NCI-H2081 treated with DMSO at 0.1 percent for 48 hours (cell line): ENCODE measurements at places on chromosomes 16 and 17.

- no peak for DNase-seq
These were observed 2.4 kb upstream of the MRM1 start for GRCh38 chr17:36598951-36599401.

- DNase-seq, result no peak
These were observed 62.6 kb upstream of the CACNG5 start for GRCh38 chr17:66772148-66772812.

GRCh38 chr16:9072806-9073341 is 18.6 kb upstream of the HAPSTR1 start:
- DNase-seq, result no peak

DNA sequence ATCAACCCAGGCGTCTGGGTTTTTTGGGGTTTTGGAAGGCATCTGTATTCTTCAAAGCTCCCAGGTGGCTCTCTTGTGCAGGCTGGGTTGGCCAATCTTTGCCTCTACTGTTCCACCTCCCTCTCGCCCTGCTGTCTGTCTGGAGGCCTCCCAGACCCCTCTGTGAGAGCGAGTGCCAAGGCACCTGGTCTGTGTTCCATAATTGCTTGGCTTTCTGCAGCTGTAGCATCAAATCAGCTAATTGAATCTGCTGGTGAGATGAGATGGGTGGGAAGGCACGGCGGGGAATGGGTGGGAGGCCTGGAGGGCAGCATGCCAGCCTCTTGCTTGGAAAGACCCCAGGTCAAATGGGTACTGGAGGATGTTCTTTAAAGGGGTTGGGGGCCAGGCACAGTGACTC is 52.5 kb upstream of the CLEC19A start:
- DNase-seq, result no peak

DNA sequence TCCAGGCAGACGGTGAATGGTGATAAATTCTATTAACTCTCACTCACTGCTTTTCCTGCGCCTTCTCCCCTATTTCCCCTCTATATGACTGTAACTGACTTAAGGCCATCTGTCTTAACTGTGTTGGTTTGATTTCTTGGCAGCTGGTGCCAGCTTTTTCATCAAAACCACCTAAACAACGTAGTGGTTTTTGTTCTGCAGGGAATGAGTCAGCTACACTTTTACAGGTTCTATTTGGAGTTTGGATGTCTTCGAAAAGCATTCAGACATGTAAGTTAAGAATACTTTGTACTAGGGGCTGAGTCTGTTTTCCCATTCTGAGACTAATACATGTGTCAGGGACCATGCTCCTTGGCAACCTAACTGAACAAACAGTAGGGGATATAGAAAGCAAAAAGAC is 8.5 kb downstream of the REXO5 start:
- DNase-seq, result no peak

- DNase-seq, result no peak
These were observed 8.7 kb downstream of the ZNF771 start for GRCh38 chr16:30416047-30416603.

DNA sequence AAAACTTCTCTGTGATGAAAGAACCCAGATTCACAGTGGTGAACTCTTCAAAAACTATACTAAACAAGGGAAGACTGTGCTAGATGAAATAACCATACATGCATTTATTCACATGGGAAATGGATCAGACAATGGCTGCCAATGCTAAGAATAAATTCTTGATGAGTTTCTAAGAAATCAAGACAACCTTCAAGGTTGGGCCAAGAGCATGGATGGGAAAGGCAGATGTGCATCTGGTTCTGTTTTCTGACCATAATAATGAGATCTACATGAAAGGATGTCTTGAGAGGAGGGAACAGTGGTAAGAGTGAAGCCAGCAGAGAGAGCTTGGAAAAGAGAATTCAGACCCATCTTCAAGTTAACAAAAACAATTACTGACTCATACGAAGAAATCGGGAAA is 31.4 kb downstream of the ANKRD11 start:
- no peak for DNase-seq

- DNase-seq, result no peak
These were observed 120.7 kb downstream of the ABCC12 start for GRCh38 chr16:48035142-48035541.

DNA sequence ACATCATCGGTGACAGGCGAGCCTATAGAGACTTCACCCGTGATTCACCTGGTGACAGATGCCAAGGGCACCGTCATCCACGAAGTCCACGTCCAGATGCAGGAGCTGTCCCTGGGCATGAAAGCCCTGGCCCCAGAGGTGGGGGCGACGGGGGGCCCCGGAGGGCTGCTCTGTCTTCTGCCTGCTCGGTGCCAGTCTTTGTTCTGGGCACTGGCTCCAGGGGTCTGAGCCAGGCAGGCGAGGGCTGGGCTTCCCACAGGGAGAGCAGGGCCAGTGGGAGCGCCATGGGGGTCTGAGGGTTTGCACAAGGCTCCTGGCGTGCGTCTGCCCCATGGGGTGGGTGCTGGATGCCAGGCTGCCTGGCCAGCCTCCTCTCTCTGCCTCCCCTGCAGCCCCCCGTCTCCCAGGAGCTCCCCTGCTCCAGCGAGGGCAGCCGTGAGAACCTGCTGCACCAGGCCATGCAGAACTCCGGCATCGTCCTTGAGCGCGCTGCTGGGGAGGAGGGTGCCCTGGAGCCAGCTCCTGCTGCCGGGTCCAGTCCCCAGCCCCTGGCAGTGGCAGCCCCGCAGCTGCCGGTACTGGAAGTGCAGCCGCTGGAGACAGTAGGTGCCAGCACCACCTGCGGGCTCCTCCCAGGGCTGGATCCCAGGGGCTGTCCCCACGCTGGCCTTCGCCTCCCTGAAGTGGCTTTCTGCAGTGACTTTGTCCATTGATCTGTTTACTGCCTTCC is 3.0 kb upstream of the DNASE1L2 start:
- no peak for DNase-seq

DNA sequence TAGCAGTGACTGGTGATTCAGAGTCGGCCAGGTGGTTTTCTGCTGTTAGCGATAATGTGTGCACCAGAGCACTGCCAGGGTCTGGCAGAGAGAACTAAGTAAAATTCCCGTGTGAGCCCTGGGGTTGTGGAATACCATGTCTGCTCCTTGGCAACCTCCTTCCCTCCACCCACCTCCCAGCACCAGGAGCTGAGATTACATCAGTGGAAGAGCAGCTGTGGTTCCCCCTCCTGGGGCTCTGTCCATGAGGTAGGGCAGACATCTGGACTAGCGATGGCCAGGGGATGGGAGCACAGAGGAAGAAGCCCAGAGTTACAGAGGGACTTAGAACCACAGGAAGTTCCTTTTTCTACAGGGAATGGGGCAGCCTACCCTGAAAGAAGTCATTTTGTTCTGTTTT is 15.8 kb downstream of the CLEC10A start:
- no peak for DNase-seq

DNA sequence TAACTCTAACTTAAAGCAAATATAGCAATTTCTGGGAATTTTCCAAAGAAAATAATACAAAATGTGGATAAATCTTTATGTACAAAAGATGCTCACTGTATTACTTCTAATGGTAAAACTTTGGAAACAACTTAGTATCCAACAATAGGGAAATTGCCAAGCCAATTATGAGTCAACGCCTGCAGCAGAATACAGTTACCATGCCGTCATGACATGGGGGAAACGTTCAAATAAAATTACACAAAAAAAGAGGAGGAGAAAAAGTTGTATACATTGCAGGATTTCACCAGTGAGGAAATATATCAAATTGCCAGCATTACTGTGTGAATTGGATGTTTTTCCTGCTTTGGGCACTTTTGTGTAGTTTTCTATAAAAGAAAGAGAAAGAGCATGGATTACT is 469.6 kb downstream of the SOX9 start:
- no peak for DNase-seq

DNA sequence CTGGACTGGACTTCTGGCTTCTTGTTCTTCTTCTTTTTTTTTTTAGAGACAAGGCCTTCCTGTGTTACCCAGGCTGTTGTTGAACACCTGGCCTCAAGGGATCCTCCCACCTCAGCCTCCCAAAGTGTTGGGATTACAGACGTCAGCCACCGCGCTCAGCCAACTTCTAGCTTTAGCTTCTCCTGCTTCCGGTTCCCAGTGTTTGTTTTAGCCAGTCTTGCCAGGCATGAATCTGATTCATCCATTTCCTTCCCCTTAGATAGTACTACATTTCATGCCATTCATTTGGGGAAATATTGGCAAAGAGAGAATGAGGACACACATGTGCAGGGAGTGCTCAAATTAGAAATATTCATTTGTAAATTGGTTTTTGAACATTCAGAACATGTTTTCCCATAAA is 12.1 kb upstream of the NDUFAB1 start:
- DNase-seq, result no peak

DNA sequence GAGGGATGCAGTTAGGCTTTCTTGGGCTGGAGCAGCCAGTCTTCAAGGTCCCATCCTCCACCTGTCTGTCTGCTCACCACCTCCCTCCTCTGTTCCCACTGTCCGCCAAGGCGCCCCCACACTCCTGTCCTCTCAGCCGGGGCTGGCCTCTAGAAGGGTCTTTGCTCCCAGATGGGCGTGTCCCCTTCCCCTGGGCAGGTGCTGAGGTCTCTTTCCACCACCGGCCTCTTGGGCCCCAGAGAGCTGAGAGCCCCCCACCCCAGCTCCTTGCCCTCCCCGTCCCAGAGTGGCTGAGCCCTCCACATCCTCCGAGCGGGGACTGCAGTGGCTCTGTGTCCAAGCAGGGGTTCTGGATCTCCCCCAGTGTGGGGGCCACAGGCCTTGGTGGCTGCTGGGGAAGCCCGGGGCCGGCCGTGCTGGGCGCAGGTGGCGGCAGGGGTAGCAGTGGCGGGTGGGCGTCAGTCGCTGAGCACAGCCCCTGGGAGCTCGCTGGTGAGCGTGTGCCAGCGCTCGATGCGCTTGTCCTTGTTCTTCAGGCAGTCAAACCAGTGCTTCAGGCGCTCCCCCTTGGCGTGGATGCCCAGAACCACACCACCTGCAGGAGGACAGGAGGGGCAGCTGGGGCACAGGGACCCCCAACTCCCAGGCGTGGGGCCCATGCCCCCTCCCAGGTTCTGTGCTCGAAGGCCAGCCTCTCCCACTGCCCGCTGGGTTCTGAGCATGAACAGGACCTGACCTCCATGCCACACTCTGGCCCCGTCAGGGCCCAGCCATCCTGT is 9.8 kb downstream of the SCGB1C2 start:
- DNase-seq, result no peak

GRCh38 chr17:57553991-57554825 is 190.9 kb downstream of the CCDC182 start:
- DNase-seq, result no peak

DNA sequence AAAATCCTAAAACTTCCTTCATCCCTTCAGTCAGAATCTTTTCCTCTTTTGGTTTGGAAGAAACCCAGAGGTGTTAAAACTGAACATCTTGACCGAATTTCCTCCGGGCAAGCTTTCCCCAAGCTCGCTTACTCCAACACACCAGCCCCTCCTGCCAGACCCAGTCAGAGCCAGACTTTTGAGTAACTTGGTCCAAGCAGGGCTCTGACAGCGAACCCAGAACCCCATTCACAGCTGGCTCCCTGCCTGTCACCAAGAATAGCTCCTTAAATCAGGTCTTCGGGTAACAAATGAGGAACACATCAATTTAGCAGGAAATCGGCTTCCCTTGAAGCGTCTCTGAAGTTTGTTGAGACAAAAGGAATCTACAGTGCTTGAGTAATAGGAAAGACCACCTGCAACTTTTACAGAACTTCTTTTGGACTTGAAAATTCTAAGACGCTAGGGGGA is 27.3 kb downstream of the GAS7 start:
- no peak for DNase-seq

GRCh38 chr17:51144266-51145022 is 8.9 kb upstream of the NME1 start:
- no peak for DNase-seq

- DNase-seq, result no peak
These were observed 3.3 kb downstream of the GOT2 start for GRCh38 chr16:58730724-58731370.

DNA sequence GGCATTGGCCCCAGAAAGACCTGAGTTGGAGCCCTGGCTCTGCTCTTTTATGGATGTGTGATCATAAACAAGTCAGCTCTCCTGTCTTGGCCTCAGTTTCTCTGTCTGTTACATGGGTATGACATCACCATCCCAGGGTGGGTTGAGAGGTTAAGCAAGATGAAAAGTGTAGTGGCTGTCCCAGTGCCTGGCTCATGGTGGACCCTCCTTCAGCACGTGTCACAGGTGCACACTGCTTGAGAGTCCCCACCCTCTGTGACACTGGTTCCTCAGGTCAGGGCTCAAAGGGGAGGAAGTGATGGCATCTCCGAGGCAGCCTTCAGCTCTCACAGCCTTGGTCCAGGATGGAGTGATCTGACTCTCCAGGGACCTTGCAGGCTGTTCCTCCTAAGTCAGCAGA is 218.4 kb downstream of the HAPSTR1 start:
- no peak for DNase-seq

- no peak for DNase-seq
These were observed 17.7 kb downstream of the YPEL2 start for GRCh38 chr17:59349178-59349577.

DNA sequence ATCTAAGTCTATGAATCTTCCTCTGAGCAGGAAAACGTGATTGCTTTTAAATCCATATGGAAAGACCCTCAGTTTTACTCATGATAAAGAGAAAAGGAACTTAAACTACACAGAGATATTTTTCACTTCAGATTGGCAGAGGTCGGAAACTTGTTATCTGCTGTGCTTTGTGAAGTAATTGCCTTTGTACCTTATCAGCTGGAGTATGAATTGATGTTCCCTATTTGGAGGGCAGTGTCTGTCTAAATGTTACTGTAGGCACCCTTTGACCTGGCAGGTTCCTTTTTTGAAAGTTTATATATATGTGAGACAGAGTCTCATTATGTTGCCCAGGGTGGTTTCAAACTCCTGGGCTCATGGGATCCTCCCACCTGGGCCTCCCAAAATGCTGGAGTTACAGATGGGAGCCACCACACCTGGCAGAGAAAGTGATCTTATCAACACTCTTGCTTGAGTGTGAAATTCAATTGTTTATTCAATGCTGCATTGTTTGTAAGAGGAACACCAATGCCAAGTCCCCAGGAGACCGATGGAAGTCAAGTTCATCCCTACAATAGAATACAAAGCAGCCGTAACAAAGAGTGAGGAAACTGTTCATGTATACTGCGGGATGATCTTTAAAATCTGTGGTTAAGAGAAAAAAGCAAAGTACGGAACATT is 52.3 kb downstream of the ABCC1 start:
- no peak for DNase-seq
